Body of pancreas (tissue), 4 donors: ENCODE measurements at places on chromosomes 5 and 9. TPM values are rescaled to one million over a fixed set of nuclear protein-coding genes. Genes with fewer than 3 reads are reported as not detected.
A peak's percentile ranks its signal among the peaks of the same experiment; 100 is the strongest.

- H3K4me1 ChIP-seq, result peaks cover 9% of the 10 kb centered on the region
- no peak overlapping the region for H3K27ac ChIP-seq
- H3K36me3 ChIP-seq, result no peaks in the 10 kb centered on the region
- H3K27me3 ChIP-seq, result no peaks in the 10 kb centered on the region
- no peak overlapping the region for H3K4me3 ChIP-seq
- DNase-seq, result peak; percentile 48
Measured at GRCh38 chr9:113966394-113966793, 90.3 kb downstream of the ZNF618 start.

GRCh38 chr5:73176250-73176649 is 3.3 kb downstream of the TMEM174 start:
- H3K4me3 ChIP-seq, result no peak overlapping the region
- H3K4me1 ChIP-seq, result peaks cover 7% of the 10 kb centered on the region
- no peaks in the 10 kb centered on the region for H3K36me3 ChIP-seq

GRCh38 chr9:9819886-9820285 is 792.9 kb downstream of the PTPRD start:
- H3K4me3 ChIP-seq, result no peak overlapping the region
- no peaks in the 10 kb centered on the region for H3K27me3 ChIP-seq
- H3K4me1 ChIP-seq, result no peaks in the 10 kb centered on the region

DNA sequence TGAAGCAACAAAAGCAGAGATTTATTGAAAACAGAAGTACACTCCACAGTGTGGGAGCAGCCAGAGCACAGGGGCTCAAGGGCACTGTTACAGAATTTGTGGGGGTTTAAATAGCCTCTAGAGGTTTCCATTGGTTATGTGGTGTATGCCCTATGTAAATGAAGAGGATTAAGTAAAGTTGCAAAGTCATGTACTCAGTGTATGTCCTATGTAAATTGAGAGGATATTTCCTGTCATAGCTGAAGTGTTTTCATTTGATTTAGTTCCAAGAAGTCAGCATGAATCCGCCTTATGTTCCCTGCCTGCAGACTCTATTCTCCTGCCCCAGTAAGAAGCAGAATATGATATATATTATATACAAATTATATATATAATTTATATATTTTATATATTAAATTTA is 966.0 kb upstream of the COX7C start:
- H3K27ac ChIP-seq, result no peak overlapping the region
- no peaks in the 10 kb centered on the region for H3K36me3 ChIP-seq
- no peaks in the 10 kb centered on the region for H3K4me1 ChIP-seq

GRCh38 chr5:96374653-96375052 is 58.4 kb downstream of the PCSK1 start:
- H3K36me3 ChIP-seq, result no peaks in the 10 kb centered on the region
- no peak overlapping the region for H3K27ac ChIP-seq
- H3K4me1 ChIP-seq, result no peaks in the 10 kb centered on the region
- no peak overlapping the region for H3K4me3 ChIP-seq
- DNase-seq, result no peak

DNA sequence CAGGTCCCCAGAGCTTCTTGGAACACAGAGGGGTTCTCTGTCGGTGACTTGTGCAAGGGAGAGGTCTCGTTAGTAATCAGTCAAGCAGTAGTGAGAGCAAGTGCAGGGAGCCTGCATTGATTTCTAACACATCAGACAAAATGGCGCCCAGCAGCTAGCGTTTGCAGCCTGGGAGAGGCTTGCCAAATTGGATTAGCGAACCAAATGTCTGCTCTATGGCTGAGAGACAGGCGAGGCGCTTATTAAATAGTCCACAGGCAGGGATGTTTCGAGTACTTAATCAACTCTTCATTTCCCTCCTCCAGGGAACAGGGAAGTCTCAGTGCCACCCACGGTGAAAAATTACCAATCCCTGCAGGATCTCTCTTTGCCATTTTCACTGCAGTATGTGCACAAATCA is 131.4 kb upstream of the SHB start:
- no peak overlapping the region for H3K4me3 ChIP-seq
- no peaks in the 10 kb centered on the region for H3K36me3 ChIP-seq
- peaks cover 7% of the 10 kb centered on the region for H3K4me1 ChIP-seq
- no peaks in the 10 kb centered on the region for H3K27me3 ChIP-seq
- no peak overlapping the region for H3K27ac ChIP-seq

DNA sequence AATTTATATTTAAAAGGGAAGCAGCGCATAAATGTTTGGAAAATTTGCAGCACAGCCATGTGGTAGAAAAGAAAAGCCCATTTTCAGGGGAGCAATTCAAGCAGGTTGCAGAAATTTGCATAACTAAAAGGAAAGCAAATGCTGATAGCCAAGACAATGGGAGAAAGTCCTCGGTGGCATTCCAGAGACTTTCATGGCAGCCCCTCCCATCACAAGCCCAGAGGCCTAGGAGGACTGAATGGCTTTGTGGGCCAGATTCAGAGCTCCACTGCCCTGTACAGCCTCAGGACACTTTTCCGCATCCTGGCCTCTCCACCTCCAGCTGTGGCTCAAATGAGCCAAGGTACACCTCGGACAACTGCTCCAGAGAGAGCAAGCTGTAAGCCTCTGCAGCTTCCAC is 462.9 kb downstream of the CDK5RAP2 start:
- no peaks in the 10 kb centered on the region for H3K36me3 ChIP-seq
- no peaks in the 10 kb centered on the region for H3K27me3 ChIP-seq
- no peak for DNase-seq
- no peak overlapping the region for H3K4me3 ChIP-seq

DNA sequence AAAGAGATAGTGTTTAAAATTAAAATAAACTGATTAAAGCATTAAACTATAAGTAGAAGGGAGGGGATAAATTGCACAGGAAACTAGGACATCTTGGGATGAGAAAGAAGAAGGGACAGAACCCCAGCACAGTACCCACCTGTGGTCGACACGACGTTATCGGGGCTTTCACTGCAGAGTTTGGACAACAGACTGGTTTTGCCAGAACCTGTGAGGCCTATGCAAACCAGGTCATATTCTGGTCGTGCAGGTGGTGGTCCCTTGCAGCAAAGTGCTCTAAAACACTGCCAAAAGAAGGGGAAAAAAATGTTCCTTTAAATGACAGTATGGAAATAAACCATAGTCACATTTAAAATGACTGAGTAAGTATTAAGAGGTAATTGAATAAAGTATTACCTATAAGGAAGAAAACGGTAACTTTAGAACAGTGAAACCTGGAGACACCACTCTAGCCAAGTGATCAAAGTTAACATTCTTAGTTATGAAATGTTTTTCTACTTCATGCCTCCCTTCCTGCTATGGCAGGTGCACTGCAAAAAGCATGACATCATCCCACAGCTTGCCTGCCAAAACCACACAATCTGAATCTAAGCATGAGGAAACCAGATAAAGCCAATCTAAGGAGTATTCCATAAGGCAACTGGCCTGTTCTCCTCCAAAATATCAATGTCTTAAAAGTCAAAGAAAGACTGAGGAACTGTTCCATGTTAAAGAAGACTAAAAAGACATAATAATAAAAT is 138.6 kb downstream of the ARL15 start:
- peaks cover 7% of the 10 kb centered on the region for H3K4me1 ChIP-seq
- H3K36me3 ChIP-seq, result no peaks in the 10 kb centered on the region
- H3K27me3 ChIP-seq, result no peaks in the 10 kb centered on the region
- no peak overlapping the region for H3K4me3 ChIP-seq
- peak; percentile 52 for DNase-seq

GRCh38 chr9:3136686-3137346 is 292.9 kb upstream of the PUM3 start:
- H3K27me3 ChIP-seq, result no peaks in the 10 kb centered on the region
- peak overlapping the region; percentile 15 for H3K27ac ChIP-seq
- H3K4me3 ChIP-seq, result no peak overlapping the region
- H3K4me1 ChIP-seq, result no peaks in the 10 kb centered on the region

DNA sequence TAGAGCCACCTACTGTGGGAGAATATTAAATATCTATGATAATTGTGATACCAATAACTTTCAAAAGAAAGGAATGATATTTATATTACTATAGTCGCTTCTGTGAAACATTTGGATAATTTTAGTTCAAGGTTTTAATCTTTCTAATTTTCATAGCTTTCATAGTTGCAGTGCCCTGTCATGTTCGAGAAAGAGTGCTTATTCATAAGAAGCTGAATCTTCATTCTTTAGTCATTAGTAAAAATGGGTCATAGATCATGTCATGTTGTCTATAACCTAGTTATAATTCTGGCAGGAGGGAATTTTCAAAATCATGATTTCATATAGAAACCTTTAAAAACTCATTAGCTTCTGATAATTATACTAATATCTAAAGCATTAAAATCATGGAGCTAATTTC is 685.6 kb downstream of the CETN3 start:
- no peak overlapping the region for H3K27ac ChIP-seq
- H3K36me3 ChIP-seq, result no peaks in the 10 kb centered on the region
- H3K4me1 ChIP-seq, result peaks cover 5% of the 10 kb centered on the region
- H3K27me3 ChIP-seq, result no peaks in the 10 kb centered on the region
- DNase-seq, result no peak

GRCh38 chr9:136020206-136020605 is 59.0 kb upstream of the UBAC1 start:
- no peaks in the 10 kb centered on the region for H3K27me3 ChIP-seq
- H3K36me3 ChIP-seq, result no peaks in the 10 kb centered on the region
- DNase-seq, result no peak
- no peaks in the 10 kb centered on the region for H3K4me1 ChIP-seq

GRCh38 chr9:94772639-94773303 is 46.3 kb downstream of the AOPEP start:
- no peaks in the 10 kb centered on the region for H3K4me1 ChIP-seq
- no peaks in the 10 kb centered on the region for H3K27me3 ChIP-seq
- no peak overlapping the region for H3K4me3 ChIP-seq
- H3K27ac ChIP-seq, result no peak overlapping the region

GRCh38 chr9:122389799-122390481 is 19.1 kb downstream of the PTGS1 start:
- H3K27me3 ChIP-seq, result no peaks in the 10 kb centered on the region
- no peak for DNase-seq
- no peaks in the 10 kb centered on the region for H3K36me3 ChIP-seq
- H3K4me1 ChIP-seq, result no peaks in the 10 kb centered on the region
- H3K27ac ChIP-seq, result no peak overlapping the region

- no peak overlapping the region for H3K4me3 ChIP-seq
- DNase-seq, result no peak
- H3K36me3 ChIP-seq, result no peaks in the 10 kb centered on the region
- H3K27ac ChIP-seq, result no peak overlapping the region
- no peaks in the 10 kb centered on the region for H3K4me1 ChIP-seq
- H3K27me3 ChIP-seq, result peaks cover 5% of the 10 kb centered on the region
Measured at GRCh38 chr9:135606885-135607259, 32.5 kb downstream of the GLT6D1 start.

- no peak overlapping the region for H3K27ac ChIP-seq
- no peaks in the 10 kb centered on the region for H3K36me3 ChIP-seq
- H3K4me1 ChIP-seq, result peaks cover 4% of the 10 kb centered on the region
- no peaks in the 10 kb centered on the region for H3K27me3 ChIP-seq
Measured at GRCh38 chr9:98365227-98365669, 109.8 kb upstream of the TBC1D2 start.

DNA sequence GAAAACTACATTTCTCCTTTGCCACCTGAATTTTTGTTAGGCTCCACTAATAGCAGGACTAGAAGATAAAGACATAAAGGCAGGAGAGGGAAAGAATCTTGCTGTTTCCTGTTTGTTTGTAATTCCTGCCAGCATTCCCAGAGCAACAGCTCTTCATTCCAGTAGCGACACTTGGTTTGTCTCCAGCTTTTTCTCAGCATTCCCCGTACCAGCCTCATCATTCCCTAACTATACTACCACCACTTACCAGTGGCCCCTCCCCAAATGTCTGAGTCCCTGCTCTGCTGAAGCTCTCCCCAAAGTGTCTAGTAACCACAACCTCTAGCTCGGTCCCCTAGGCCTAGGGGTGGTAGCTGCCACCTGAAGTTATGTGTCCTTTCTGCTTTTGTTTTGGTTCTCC is 18.6 kb downstream of the CETN3 start:
- H3K27me3 ChIP-seq, result no peaks in the 10 kb centered on the region
- no peaks in the 10 kb centered on the region for H3K4me1 ChIP-seq
- H3K36me3 ChIP-seq, result no peaks in the 10 kb centered on the region
- DNase-seq, result no peak

DNA sequence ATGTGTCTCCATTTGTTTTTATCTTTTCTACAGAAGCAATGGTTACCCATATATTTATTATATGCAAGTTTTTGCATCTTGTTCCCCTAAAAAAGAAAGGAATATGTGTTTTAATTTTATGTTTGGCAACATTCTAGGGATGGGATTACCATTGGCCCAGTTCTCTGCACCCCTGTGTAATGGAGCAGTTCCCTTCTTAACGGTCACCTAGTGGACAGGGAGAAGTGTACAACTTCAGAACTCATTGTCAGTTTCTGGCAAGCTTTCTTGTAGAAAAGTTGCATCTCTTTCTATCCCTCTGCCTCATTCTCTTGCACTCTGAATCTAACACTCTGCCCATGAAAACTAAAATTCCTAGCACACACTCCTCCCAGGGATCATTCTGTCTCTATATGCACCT is 78.2 kb downstream of the DOCK8 start:
- no peak for DNase-seq
- H3K27ac ChIP-seq, result no peak overlapping the region
- H3K4me3 ChIP-seq, result no peak overlapping the region
- no peaks in the 10 kb centered on the region for H3K36me3 ChIP-seq
- H3K4me1 ChIP-seq, result no peaks in the 10 kb centered on the region
- H3K27me3 ChIP-seq, result no peaks in the 10 kb centered on the region

KIF24 gene
- total RNA-seq, result 0.26 TPM

CRB2 gene
- under 0.01 TPM for total RNA-seq

FGD3 gene
- 13.2 TPM for total RNA-seq
